ENCODE measurements at places on chromosomes 11 and 22.

- no peak for DNase-seq
Observed at GRCh38 chr11:76758311-76758710, 24.8 kb upstream of the TSKU start.

GRCh38 chr11:43756575-43756974 lies 76.0 kb downstream of the HSD17B12 start:
- no peak for DNase-seq

- no peak for DNase-seq
Observed at GRCh38 chr11:9133956-9134355, 42.6 kb upstream of the SCUBE2 start.

DNA sequence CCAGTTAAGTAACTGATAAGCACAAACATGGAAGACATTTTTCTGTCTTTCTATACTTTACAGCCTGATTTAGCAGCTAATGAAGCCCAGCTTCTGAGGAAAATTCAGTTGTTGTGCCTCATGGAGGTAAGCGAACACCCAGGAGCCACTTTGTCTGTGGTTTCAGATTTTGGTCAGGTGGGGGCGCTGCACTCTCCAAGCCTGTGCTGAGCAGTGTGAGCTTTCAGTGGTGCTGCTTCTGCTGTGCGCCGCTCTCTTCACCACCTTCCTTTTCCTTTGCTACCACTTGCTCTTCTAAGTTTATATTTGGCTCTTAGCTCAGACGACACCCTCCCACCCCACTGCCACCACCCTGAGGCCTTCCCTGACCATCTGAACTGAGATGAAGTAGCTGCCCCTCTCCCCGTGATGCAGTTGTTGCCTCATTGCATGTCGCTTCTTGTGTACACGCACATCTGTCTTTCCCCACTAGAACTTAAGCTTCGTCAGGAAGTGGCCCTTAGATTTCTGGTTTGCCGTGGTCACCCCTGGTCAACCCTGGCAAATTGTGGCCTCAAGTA lies 14.0 kb downstream of the PSMD13 start:
- peak; percentile 86 for DNase-seq

DNA sequence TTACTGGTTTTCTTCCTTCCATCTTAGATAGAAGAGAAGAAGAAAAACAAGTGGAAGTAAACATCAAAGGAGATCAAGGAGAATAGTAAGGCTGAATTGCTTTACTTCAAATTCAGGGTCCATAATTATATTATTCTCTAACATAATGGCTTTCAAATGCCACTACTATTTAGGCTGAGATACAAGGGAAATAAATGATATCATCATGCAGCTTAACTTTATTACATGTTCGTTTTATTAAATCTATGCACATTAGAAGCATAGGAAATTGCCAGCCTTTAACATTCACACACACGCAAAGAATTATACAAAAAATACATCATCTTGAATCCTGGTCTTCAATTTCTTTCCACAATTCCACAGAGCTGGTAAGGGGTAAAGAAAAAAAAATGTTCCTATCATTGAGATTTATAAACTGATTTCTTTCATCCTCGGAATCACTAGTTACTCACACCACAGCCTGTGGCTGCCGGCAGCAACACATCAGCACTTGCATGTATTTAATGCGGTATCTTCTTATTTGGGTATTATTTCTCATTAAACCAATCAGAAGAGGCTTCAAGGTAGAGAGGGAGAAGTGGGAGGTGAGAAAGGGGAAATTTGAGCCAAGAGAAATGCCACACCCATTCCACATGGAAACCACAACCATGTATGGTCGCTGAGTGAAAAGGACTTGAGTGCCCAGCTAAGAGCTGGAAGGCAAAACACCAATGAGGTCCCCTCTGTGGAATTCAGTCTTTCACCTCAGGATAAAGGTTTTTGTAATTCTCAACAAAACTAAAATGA lies 26.3 kb downstream of the SYTL2 start:
- DNase-seq, result no peak

- DNase-seq, result no peak
Observed at GRCh38 chr11:78371221-78371891, 46.3 kb downstream of the GAB2 start.

- peak; percentile 35 for DNase-seq
Observed at GRCh38 chr22:28442711-28443525, 236.7 kb downstream of the TTC28 start.

GRCh38 chr11:61533039-61533375 lies 24.5 kb downstream of the LRRC10B start:
- no peak for DNase-seq

- no peak for DNase-seq
Observed at GRCh38 chr11:122317305-122317704, 201.3 kb upstream of the BLID start.

GRCh38 chr11:15911377-15912044 lies 444.8 kb downstream of the SOX6 start:
- no peak for DNase-seq

DNA sequence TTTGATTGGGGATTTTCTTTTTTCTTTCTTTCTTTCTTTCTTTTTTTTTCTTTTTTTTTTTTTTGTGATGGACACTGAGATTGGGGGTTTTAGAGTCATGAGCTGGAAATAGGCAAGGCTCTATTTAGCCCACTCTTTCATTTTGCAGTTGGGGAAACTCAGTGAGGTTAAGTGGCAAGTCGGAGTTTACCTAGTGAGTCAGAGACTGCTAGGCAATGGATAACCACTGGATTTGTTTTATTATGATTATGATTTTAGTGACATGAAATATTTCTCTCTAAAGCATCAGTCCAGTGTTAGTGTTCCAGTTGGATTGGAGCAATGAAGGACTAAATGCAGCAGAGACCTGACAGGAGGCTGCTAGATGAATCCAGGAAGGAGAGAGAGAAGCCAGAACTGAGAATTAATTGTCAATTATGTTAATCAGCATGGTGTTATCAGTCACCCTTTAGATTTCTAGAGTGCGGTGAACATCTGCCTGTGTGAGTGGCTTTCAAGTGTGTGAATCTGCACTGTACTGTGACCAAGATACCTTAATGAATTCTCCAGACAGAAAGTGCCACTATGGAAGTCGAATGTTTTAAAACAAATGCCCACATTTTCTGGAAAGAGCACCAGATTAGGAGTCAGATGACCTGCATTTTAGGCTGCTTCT lies 10.9 kb downstream of the BMAL1 start:
- DNase-seq, result no peak

GRCh38 chr11:71213696-71214552 lies 38.5 kb downstream of the SHANK2 start:
- DNase-seq, result no peak

DNA sequence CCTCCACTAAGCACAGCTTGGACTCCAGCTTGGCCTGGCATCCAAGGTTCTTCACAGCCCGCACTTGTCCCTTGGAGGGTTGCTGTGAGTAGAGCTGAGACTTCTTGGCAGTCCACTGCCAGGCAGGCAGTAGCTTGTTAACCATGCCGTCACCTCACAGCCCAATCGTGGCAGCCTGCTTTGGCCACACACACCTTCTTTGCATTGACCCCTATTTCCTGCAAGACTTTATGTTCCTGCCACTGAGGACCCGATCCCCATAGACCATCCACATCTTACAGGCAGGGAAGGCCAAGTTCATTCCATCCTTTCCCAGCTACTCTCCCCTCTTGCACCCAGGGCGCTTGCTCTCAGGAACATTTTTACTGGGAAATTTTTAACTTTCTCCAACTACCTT lies 2.5 kb upstream of the PYGM start:
- no peak for DNase-seq

DNA sequence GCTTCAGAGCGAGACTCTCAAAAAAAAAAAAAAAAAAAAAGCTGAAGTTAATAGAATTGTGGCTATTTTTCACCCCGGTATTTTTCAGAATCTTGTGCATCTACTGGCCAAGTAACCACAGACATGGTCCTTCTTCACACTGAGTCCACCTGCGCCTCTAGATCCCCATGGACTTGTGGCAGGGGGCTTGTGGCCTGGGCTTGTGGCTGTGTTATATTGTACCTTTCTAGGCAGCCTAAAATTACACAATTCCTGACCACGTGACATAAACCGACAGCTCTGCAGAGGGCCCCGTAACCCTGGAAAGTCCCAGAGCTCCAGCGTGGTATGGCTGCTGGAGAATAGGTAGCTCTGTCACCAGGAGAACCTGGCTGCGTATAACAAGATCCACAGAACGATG lies 10.9 kb upstream of the NAALADL1 start:
- no peak for DNase-seq

DNA sequence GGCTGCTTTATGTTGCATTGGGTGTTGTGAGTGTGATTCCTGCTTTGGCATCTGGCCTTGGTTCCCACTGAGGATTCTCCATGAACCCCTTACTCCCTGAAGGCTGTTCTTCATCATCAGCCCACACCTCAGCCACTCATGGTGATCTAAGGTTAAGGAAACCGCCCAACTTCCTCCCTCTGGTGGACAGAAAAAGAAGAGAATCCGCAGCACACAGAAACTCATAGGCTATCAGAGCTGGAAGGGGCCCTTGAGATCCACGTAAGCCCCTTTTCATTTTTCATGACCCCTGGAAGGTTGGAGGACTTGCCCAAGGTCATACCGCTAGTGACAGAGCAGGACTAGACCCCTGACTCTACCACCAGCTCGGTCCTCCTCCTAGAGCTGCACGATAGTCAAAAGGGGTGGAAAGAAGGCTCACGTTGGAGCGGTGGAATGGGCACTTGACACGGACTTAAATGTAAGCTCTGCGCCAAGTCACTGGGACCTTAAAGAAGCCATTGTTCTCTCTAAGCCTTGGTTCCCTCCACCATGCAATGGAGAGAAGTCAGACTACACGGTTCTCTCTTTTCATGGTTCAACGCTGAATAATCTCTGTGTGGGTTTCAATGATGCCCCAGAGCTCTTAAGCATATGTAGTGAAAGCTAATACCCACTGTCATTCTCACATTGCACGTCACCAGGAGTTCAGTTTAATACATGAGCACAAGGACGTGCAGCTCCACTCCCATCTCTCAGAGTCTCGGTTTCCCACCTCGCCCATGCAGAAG lies 83.6 kb upstream of the CRTAM start:
- DNase-seq, result peak; percentile 48

- DNase-seq, result no peak
Observed at GRCh38 chr22:41650229-41650628, 29.1 kb downstream of the XRCC6 start.

DNA sequence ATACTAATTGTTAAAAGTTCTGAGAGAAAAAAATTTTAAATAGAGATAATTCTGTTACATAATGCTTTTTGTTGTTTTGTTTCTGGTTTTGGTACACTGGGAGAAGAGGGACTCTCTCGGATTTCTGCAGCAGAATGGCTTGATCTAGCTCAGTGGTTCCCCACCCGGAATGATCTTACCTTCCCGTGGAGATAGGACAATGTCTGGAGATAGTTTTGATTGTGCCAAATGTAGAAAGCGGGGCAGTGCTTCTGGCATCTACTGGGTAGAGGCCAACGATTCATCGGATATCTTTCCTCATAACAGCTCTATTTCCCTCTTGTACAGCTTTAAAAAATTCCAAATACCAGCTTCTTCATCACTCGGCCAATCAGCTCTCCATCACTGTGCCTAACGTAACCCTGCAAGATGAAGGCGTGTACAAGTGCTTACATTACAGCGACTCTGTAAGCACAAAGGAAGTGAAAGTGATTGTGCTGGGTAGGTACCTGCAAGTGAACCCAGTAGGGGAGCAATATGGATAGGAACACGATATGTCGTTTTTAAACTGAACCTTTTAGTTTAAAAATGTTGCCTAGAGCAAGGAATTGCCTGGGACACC lies 13.2 kb downstream of the CRTAM start:
- DNase-seq, result no peak

DNA sequence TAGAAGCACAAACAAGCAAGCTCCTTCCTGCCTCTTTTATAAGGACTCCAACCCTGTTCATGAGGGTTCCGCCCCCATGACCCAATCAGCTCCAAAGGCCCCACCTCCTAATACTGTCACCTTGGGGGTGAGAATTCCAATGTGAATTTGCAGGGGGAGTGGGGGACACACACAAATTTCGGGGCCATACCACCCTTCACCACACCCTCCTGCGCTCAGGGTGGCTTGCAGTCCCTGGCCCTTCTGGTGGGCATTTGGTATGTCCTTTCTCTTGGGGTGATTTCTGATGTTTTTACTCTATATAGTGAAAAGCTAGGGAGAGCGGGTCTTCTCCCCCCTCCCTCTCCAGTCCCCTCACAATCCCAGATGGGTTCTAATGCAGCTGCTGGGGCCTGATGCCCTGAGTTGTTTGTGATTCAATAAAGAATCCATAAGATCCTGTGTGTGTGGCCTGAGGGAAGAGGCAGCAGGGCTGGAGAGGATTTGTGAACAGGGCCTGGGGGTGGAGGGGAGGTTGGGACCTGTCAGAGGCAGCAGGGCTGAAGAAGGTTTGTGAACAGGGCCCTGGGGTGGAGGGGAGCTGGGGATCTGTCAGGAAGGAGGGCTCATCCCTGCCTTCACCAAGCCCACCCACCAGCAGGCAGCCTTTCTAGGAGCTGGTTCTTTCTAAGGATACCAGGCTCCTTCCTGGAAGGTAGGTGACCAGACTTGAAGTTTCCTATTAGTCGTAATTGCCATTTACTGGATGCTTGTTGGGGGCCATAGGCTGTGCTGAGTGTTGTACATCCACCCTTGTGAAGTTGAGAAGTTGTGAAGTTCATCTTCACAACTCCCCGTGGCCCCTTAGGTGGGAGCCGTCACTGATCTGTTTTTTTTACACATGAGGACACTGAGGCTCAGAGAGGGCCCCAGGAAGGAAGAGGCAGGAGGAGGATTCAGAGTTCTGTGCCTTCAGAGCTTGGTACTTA lies 7.9 kb downstream of the SLC35C1 start:
- no peak for DNase-seq

DNA sequence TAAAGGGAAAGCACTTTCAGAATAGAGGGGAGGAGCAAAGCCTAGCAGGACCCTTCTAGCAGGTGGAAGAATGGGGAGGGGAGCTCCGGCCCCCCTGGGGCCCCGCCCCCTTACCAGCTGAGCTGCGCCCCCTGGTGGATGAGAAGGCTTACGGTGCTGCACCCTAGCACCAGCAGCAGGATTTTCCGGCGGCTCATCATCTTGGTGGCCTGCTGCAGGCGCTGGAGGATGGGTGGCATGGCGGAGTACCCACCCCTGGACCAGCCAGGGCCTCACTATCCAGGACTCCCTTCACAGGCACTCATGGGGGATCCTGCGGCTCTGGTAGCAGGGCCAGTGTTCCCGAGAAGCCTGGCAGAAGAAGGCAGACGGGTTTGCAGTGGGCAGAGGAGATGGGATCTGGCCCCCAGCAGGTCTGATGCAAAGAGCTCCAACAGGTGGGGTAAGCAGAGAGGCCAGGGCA lies 3.8 kb downstream of the GAL3ST3 start:
- peak; percentile 92 for DNase-seq

DNA sequence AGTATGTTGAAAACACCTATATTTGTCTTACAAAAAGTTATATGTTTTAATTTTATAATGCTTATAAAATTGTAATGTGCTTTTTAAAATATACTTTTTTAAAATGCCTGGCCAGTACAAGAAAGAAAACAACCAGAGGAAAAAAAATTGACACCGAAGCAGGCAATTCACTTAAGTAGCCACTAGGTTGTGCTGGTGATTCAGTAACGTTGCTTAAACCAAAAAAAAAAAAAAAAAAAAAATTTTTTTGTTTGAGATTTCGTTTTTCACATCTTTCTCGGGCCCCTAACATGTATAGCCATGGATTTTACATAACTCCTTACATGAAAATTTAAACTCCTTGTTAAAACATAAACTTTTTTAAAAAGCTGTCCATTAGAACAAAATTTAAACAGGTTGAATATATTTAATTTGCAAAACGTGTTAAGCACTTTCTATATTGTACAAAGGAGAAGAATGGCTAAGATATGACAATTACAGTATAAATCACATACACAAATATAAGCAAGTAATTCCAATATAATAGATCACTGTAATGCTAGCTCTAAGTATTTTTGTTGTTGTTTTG lies 9.2 kb downstream of the OR8B4 start:
- DNase-seq, result no peak

GRCh38 chr11:134511255-134511654 lies 99.2 kb upstream of the B3GAT1 start:
- no peak for DNase-seq

All from stimulated activated CD8-positive, alpha-beta memory T cell treated with anti-CD3 and anti-CD28 coated beads, Interleukin-4, amount 100 ng/mL, for 48 hours (primary cell).